ENCODE measurements at places on chromosomes 5 and 9. TPM values are rescaled to one million over a fixed set of nuclear protein-coding genes. Genes with fewer than 3 reads are reported as not detected.

GADD45G gene
- total RNA-seq, result 22.2 TPM

SMIM33 gene
- not detected for total RNA-seq

LRRC70 gene
- total RNA-seq, result 10.4 TPM

PCDHGC3 gene
- 104 TPM for total RNA-seq

PCDHGB4 gene
- total RNA-seq, result 5.9 TPM

C9orf50 gene
- total RNA-seq, result not detected

SYNPO gene
- total RNA-seq, result 36.6 TPM

- no peak for DNase-seq
Measured at GRCh38 chr5:147712598-147712997, 69.9 kb downstream of the JAKMIP2 start.

DNA sequence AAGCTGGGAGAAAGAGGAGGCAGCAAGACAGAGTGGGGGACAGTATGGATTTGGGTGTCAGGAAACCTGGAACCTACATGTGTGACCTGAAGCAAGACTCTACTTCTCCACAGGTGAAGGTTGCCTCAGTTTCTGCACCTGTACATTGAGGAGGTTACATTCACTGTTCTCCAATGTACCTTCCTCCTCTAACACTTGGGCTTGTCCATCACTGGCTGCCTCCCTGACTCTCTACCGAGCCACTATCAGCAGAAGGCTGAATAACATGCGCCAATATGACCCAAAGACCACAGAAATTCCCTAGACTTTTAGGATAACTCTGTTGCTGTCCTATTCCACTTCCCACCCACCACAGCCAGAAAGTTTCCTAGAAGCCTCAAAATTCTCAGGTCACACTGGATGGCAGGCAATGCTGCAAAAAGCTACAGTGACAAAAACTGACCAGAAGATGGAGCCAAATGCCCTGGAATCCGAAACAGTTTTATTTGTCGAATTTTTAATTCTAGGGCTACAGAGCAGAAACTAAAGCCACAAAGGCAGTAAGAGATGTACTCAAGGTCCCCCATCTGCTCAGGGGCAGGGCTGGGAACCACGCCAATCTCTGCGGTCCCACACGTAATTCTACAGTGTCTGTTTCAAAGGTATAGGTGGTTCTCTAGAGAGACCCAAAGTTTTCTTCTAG is 64.4 kb downstream of the FAM114A2 start:
- DNase-seq, result peak; percentile 71

- no peak for DNase-seq
Measured at GRCh38 chr9:90793729-90794128, 7.9 kb upstream of the SYK start.

DNA sequence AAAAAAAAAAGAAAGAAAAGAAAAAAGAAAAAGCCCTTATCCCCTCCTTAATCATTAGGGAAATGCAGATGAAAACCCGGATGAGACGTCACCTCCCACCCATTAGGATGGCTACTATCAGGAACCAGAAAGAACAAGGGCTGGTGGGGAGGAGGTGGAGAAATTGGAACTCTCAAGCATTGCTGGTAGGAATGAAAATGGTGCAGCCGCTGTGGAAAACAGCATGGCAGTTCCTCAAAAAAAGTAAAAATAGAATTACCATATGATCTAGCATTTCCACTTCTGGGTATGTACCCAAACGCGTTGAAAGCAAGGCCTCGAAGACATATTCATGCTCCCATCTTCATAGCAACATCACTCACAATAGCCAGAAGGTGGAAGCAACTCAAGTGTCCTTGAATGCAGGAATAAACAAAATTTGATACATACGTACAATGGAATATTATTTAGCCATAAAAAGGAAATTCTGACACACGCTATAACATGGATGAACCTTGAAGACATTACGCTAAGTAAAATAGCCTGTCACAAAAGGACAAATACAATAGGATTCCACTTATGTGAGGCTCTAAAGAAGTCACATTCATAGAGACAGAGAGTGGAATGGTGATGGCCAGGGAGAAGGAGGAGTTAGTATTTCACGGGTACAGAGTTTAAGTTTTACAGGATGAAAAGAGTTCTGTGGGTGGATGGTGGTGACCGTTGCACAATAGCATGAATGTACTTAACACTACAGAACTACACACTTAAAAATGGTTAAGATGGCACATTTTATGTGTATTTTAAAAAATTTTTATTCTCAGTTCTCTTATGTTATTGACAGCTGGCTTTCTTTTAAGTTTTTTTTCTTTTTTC is 166.8 kb upstream of the IER5L start:
- no peak for DNase-seq

DNA sequence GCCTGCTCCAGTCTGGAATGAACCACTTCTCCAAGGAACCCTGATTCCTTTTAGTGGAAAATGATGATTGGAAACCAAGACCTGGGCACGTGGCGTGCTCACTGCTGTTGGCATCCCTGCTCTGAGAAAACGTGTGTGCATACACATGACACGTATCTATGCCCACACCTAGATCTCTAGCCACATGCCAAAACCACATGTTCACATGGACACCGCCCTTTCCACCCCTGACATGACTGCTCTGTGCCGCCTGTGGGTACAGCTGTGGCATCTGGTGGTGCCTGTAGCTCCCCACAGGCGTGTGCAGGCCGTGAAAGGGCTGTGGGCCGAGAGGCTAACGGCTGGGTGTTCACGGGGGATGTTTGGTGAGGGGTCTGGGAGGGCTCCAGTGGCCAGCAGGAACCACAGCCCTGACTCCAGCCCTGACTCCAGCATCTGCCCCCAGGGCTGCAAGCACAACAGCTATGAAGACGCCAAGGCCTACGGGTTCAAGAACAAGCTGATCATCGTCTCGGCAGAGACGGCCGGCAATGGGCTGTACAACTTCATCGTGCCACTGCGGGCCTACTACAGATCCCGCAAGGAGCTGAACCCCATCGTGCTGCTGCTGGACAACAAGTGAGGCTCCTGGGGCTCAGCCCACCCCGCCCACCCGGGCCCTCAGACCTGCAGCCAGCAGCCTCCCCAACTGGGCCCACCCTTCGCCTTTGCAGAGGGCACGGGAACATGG is 75.1 kb downstream of the KCNT1 start:
- DNase-seq, result no peak

DNA sequence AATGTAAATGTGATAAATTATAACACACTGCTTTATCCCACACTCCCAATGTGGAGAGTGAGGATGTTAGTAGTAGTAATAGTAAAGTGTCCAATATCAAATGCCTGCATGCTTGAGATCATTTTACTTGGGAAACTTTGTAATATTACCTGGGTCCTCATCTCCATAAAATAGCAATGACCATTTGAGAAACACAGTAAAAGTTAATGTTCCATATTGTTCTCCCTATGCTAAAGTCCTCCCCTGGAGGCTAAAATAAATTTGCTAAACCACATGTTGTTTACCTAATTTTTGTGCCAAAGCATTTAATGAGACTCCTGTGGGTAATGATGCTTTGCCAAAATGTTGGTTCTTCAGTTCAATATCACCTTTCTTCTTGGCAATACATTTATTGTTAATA is 291.2 kb downstream of the CDH10 start:
- DNase-seq, result no peak

GRCh38 chr9:111621895-111622480 is 9.1 kb upstream of the DNAJC25 start:
- peak; percentile 37 for DNase-seq

DNA sequence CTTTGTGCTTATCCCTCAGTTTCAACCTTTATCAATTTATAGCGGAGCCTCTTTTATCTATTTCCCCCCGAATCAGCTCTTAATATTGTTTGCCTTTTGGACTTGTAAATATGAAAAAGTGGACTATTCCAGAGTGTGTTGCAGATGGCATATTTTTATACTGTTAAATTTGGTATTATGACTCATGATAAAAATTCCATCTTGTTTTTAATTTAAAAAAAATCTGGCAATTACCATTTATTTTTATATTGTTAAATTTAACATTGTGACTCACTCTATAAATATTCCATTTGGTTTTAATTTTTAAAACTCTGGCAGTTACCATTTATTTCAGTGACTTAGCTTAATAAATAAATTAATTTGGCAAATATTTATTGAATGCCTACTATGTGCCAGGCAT is 37.5 kb downstream of the RBM27 start:
- DNase-seq, result no peak

DNA sequence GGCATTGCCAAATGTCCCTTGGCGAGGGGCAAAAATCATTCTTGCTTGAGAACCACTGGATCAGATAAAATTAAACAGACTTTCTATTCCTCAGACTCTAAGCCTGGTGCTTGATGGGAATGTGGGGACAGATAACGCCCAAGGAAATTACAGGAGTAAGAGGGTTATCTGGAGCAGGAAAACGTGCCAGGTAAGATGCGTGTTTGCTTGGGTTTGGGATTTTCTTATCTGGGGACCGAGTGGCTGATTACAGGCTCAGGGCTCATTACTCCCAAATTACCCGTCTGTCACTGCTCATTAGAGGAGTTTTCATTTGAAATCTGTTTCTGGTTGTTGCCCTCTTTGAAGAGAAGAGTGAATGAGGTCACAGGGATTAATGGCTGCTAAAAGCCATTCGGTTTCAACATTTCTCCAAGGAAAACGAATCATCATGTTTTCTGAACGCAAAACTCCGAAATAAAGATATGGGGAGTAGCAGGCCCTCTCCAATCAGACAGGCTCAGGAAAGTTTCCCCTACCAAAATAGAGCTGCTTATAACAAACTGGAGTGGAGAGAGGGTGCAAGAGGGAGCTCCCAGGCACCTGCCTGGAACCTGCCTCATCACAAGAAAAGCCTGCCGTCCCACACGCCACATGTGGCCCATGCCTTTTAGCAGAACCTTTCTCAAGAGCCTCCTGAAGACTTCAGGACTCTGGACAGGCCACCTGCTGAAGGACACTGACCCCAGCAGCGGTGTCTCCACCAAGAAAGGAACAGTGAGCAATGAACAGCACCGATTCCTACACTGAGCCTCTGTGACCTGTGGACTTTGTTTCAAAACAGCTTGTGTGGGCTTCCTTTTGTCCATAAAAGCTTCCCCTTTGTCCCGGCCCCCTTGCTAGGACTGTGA is 136.4 kb downstream of the ICE1 start:
- DNase-seq, result no peak

- DNase-seq, result peak; percentile 93
Measured at GRCh38 chr5:35073160-35073559, 25.4 kb upstream of the AGXT2 start.

GRCh38 chr5:138724470-138725146 is 28.6 kb upstream of the CTNNA1 start:
- DNase-seq, result peak; percentile 36

All from tongue (tissue), 3 donors.